ENCODE measurements at places on chromosomes 13 and 19.

GRCh38 chr19:40360020-40360707 lies 11.7 kb downstream of the PLD3 start:
- no peak for DNase-seq

GRCh38 chr13:49645451-49645850 lies 17.1 kb downstream of the ARL11 start:
- no peak for DNase-seq

DNA sequence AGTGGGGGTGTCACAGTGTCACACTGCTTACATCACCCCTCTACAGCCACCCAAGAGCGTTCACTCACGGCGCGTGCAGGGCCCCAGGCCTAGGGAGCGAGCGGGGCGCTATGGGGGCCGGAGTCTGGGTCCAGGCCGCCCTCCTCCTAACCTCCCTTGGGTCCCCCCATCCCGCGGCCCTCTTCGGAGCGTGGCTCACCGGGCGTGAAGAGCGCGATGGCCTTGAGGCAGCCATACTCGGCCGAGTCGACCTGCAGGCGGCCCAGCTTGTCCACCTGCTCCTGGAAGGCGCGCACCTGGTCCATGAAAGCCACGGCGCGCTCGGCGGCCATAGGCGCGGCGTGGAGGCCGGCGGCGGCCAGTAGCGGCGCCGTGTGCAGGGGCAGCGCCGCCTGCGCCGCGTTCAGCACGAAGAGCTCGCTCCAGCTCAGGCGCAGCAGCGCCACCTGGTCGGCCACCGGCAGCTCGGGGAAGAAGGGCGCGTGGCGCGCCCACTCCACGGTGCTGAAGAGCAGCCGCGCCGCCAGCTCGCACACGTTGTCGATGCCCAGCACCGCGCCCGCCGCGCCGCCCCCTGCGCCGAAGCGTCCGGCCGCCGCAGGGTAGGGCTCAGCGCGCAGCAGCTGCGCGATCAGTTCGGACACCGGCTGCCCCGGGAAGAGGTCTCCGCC lies 9.4 kb downstream of the OCEL1 start:
- DNase-seq = peak; percentile 31

- no peak for DNase-seq
These were observed 23.9 kb upstream of the METTL21C start for GRCh38 chr13:102718746-102719145.

DNA sequence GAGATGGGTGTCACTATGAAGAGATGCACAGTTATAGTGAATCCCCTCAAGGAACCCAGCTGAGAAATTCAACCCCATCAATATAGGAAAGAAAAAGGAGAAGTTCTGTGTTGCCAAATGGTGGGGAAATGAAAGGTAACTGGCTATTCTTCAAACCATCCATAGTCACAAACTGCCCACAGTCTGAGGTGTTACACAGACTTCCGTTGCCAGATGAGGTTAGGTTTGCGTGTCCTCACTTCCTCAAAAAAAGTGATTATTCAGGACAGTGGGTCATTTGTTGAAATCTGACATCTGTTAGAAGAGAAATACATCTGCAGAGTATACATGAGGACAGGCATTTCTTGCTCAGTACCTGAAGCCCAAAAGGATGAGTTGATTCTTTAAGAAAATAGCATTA lies 9.0 kb downstream of the SIGLEC5 start:
- DNase-seq = peak; percentile 79

DNA sequence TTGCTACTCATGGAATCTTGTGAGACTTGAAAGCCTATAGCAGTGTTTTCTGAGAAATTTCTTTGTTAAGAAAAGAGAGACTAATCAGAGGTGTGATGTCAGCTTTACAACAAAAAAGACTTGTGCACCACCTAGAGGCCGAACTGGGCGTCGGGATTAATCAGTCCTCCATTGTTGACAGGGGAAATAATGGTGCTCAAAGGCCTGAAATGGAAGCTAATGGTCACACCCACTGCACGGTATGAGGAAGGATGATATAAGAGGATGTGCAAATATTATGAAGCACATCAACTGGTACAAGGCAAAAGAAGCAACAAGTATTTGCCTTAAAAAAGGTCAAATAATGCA lies 480.2 kb upstream of the MIR17HG start:
- peak; percentile 94 for DNase-seq

DNA sequence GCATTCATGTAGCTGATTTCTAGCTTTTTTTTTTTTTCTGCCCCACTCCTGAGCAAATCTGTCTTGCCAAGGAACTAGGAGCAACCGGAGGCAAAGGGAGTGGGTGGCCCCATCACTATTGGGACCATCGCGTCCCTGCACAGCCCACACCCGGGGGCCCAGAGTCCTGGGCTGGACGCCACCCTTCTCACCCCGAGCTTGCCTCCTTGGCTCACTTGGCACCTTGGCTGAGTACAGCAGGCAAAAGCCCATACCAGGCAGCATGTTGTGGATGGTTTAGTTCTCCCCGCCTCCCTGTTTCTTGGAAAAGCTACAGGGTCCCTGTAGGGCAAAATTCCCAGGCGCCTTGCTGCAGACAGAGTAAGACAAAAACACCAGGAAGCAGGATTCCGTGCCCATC lies 13.7 kb downstream of the SMIM24 start:
- no peak for DNase-seq

- peak; percentile 23 for DNase-seq
These were observed 8.3 kb upstream of the JUND start for GRCh38 chr19:18289471-18290301.

- no peak for DNase-seq
These were observed 221.5 kb upstream of the NBEA start for GRCh38 chr13:34720618-34721017.

- no peak for DNase-seq
These were observed 31.5 kb downstream of the ERCC5 start for GRCh38 chr13:102877303-102877702.

DNA sequence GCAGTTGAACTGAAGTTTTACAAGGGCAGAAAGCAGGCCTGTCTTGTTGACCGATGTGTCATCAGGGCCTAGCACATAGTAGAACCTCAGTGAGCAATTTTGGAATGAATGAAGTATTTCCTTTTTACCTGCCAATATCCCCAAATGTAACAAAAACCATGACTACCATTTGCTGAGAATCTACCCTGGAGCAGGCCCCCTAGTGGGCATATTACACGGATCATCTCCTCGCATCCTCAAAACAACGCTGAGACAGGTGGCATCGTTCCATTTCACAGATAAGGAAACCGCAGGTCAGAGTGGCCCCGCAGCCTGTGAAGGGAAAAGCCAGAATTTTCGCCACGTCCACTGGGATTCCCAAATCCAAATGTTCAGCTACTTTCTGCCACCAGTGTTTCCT lies 77.9 kb downstream of the CACNA1A start:
- DNase-seq = peak; percentile 29

DNA sequence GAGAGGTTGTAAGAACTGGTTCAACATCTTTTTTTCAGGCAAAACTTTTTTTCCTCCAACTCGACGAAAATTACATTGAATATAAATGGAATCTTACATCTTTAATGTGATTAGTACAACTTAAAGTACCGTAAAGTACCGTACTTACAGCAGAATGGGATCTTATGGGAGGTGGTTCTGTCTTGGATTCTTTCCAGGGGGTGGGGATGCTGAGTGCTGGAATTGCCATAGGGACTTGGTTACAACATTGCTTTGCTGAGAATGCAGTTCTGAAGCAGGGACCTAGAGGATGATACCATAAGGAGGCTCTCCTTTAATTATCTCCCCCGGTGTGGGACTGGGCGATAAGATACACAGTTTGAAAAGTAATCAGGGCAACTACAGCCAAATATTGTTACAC lies 186.4 kb downstream of the KLF5 start:
- DNase-seq = no peak

DNA sequence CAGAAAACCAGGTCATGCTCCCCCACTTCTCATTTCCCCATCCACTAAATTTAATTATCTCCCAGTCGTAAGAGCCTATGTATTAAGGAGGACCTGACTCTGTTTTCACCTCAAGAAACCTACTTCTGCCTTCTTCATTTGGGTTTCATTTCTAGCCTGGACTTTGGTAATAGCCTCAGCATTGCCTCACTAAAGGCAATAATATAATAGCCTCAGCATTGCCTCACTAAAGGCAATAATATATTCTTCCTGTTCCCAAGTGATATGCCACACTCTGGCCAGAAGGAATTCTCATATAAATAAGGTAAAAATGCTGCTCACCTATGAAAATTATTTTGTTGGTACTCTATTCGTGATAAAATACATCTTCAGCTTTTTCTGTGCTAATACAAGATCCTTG lies 993.9 kb downstream of the EFNB2 start:
- DNase-seq = no peak

DNA sequence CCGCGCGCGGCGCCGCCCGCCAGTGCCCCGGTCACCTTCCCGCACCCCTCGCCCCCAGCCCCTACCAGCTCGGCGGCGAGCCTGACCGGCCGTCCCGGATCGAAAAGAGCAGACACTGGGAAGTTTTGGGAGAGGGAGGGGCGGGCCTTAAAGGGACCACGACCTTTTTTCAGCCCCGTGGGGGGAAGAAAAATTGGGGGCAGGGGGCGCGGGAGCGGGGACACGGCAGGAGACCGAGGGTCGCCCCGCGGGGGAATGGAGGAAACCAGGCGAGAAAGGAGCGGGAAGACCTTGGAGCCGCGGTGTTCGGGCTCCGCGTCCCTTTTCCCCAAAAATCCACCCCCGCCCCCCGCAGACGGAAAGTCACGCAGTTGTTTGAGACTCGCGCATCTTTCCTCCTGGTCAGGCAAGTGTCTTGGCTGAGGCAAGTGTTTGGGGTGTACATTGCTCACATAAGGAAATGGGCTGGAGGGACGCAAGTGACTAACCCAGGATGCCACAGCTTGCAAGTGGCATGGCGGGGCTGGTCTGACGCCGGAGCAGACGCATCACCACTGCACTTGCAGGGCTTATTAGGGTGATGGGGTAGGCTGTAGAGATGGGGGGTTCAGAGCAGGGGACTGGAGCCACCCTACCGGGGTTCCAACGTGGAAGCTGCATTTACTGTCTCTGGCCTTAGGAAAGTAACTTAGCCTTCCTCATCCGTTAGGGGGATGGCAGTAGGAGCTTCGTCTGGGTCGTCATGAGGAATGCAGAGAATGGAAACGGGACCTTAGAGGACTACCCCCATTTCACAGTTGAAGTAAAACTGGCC lies 2.7 kb upstream of the HNRNPL start:
- peak; percentile 48 for DNase-seq

- no peak for DNase-seq
These were observed 53.2 kb downstream of the C13orf42 start for GRCh38 chr13:51057906-51058305.

- DNase-seq = no peak
These were observed 10.6 kb downstream of the CCDC8 start for GRCh38 chr19:46402725-46403124.

DNA sequence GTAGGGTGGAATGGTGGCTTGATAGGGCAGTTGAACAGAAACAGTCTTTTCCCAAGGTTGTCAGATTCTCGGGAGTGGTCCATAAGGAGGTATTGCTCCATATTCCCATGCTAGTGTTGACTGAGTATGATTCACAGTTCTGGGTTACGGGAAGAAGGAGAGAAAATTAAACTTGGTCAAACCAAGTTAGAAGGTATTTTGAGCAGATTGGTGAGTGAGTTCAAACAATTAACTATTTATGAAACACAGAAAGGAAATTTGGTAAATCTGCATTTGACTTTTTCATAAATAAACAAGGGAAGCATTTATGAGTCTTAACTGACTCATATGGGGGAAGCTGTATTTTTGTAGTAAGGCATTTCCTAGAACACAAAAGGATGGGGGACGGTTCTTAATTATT lies 2419.4 kb downstream of the PCDH9 start:
- DNase-seq = no peak

GRCh38 chr13:101474419-101474957 lies 22.0 kb downstream of the ITGBL1 start:
- no peak for DNase-seq

DNA sequence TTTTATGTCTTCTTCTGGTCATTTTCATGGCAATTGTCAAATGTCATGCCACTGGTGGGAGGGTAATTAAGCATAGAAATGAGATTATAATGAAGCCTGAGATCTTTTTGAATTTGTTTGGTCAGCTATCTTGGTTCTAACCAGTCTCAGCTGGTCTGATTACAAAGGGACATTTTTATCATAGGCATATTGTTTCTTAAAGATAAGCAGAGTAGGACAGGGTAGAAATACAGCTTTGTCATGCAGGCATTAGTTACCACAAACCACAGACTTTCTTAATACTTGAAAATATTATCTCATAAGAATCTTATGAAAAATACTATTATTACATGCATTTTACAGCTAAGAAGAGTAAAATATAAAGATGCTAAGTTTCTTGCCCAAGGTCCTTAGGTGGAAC lies 1761.5 kb downstream of the PCDH9 start:
- peak; percentile 13 for DNase-seq

DNA sequence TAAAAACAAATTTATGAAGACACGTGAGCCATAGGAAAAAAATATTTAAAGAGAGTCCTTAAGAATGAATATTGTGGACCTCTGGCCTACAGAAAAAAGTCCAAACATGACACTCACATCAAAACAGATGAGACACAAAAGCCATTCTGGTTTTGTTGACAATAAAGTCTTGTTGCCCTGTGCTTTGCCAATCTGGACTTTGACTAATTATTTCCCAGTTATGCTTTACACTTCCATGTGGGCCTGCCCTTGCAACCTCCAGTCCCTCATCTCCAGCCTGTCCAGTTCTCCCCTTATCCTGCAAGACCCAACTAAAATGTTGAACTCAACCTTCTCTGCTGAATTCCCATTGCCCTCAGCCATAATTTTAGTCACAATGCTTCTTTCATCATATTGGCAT lies 184.5 kb upstream of the SERP2 start:
- no peak for DNase-seq

DNA sequence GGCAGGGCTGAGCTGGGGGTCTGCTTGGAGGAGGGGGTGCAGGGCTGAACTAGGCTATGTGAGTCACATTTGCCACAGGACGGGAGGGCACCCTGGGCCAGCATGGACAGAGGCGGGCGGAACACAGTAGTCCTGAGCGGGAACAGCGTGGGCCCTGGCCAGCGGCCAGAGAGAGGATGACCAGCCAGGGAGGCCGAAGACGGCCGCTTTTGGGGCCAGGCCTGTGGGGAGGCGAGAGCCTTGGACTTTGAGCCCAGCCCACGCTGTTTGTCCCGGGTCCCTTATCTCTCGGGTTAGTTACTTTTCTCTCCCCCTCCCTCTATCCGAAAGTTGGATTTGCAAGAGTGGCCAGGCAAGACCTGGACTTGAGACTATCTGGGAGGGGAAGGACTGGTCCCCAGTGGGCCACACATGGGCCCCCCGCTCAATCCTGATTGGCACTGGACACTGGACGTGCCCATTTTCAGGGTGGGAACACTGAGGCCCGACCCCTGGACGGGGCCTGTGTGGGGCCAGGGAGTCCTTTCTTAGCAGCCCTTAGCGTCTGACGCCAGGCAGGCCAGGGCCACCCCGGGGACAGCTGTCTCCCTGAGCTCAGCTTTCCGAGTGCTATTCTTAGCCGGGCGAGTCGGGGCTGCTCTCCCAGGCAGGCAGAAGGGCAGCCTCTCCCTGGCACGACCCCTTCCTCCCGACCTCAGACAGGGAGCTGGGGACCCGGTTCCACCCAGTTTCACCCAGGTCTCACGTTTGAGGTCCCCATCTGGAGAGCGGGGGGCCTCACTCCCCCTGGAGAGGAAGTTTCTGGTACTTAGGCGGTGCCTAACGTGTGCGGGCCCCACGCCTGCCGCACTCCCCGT lies 833 bp downstream of the GAMT start:
- DNase-seq = peak; percentile 13

- DNase-seq = peak; percentile 37
These were observed 8.5 kb upstream of the CEACAM7 start for GRCh38 chr19:41696402-41697197.
